Natural killer cell treated with Interleukin-12 subunit alpha and Interleukin-12 subunit beta and Interleukin-15 and Interleukin-18, amount 100 ng/mL, for 72 hours (primary cell): ENCODE measurements at places on chromosomes 1 and 21.

- no peak for DNase-seq
These were observed 9.2 kb downstream of the TLCD4 start for GRCh38 chr1:95126366-95126765.

DNA sequence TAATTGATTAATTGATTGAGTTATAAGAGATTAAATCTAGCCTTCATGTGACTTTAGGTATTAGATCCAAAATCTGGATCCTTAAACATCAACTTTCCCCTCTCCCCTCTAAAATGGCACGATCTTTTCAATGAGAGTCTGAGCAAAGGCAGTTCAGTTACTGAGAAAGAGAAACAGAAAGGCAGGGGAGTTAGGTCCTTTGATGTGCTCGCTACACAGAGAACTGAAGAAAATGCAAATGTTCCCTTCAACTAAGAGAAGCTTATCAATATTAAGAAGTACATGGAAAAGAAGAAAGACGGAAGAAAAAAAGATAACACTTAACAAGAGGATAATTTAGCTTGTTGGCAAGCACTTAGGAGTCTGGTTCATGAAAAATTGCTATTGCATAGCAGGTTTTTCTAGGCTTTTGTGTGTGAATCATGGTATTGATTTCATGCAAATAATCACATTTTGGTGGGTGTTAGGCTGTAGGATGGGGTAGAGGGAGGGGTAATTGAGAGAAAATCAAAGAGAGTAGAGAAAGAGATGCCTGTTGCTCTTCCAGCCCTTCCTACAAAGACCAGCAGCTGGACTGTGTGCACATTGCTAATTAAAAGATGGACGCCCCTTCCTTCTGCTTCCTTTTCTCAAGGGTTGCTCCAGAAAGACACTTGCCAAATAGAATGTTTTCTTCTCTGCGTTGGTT, 307.6 kb upstream of the PLXNA2 start:
- DNase-seq: no peak

DNA sequence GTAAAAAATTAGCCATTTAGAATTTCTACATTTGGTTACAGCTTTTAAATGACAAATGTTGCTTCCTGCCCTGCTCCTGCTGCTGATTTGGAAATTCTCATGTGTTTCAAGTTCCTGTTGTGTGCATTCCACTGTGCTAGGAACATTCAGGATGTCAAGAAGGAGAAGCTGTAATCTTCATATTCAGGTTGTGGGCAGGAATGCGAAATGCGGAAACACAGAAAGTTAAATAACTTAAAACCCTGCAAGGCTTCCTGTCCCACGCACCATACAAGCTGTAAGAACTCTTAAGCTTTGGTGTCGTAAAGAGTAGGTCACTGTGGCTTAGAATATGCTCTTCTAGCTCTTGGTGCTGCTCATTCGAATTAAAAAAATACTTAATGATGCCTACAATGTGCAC, 52.6 kb downstream of the S100B start:
- no peak for DNase-seq

DNA sequence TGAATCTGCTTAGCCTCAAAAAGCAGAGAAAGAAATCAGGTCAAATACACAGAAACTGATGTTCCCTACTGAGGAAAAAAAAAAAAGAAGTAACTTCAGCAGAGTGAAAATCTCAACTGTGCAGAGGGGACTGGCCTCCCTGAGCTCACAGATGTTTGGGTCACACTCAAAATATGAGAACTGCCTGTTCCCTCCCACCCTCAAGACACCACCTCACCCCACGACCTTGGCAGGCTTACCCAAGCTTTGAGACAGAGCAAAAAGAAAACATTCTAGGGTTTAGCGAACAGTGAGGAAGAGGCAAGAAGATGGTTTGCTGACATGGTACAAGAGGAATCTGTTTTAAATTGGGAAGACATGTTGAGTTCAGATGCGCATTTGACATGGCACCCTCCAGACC, 48.8 kb downstream of the NID1 start:
- no peak for DNase-seq

DNA sequence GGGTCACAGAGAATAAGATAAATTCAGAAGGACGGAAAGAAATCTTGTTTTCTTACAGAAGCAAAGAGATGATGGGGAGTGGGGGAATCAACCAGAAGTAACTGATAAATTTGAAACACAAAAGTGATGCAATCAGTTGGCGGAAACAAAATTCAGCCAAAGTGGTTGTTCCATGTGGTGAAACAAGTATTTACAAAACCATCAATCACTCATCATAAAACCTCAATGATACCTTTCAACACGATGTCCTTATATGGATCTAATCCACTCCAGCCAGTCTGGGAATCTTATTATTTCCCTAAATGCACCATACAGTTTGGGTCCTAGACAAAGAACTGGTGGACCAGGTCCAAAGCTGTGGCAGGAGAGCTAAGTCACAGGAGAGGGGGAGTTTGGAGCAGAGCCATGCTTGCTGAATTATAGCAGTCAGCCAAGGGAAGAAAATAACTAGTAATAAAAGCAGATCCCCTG, 303.8 kb upstream of the LRRC7 start:
- DNase-seq: no peak
